ENCODE measurements at places on chromosomes 7 and 10. TPM values are rescaled to one million over a fixed set of nuclear protein-coding genes. Genes with fewer than 3 reads are reported as not detected.

DNA sequence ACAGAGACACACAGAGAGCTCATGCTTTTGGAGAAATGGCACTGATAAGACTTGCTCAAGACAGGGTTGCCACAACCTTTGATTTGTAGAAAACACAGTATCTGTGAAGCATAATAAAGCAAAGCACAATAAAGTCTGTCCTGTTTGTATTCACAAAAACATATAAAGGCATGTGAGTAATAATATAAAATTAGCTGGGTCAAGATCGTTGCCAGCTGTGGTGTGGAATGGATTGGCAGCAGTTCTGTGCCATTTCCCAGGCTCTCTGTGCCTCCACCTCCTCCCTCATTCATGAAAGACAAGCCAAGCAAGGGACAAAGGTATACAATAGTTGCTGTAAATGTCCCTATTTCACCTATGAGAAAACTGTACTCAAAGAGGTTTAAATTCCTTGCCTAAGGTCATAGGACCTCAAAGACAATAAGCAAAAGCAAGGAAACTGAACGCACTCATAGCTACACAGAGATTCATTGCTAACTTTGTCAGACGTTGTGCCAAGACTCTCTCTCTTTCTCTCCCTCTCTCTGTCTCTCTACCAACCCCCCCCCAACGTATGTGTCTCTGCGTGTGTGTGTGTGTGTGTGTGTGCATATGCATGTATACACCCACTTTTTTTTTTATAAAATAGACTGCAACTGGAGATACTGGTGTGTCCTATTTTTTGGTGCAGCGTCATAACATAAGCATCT is 31.8 kb downstream of the CHST3 start:
- DNase-seq: no peak

DNA sequence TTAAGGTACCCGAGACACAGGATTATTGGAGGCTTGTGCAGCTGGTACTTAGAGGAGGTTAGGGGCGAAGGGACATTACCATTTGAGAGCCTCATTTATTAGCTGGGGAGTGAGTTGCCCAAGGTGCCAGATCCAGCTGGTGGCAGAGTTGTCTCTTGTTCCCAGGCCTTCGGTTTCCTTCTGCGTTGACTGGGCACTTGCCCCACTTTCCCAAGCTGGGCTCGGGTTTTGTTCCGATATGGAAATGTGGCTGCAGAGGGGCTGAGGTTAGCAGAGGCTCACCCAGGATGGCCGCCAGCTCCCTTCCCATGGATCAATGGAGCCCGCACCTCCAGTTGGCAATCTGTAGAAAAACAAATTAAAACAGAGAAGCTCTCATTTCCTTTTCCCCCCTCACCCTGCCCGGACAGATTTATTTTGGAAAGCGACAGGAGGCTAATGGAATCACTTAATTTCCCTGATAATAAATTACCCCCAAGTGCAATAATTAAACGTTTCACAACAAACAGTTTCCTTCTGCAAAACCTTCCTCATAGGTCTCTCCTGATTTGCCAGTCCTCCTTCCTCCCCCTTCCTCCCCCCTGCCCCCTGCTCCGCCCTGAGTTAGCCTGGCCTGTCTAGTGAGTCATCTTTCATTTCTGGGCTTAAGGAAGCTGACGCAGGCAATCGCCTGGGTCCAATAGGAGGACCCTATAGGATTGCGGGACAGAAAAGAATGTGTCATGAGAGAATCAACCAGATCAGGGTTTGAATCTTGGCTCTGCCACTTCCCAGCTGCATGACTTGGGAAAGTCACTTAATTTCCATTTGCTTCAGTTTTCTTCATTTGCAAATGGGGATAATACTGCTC is 51.7 kb downstream of the ADRA2A start:
- peak; percentile 61 for DNase-seq

DAGLB gene
- 14.2 TPM for total RNA-seq

DNA sequence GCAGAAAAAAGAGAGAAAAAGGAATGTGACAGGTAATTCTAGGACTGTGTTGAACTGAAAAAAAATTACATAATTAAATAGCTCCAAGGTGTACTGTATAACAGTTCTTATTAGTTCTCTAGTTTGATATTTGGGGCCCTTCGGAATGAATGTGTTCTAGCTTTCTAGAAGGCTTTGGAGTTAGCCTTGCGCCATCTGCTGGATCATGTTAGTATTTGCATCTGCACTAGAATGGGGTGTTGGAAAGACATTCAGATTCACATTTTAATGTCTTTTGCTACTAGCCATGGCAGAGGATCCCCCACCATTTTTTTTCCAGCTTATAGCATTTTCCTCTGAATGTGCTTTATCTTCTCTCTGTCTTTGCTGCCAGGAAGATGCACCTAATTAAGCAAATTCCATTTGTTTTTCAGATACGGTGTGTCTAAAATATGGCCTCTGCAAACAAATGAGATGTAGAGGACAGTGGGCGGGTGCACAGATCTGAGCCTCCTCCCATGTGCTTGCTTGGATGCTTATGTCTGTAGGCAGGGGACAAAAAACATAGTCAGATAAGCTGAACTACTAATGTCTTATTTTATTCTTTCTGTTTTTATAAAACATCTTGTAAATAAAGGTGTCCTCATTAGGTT is 238.5 kb downstream of the PHF14 start:
- peak; percentile 73 for DNase-seq

DNA sequence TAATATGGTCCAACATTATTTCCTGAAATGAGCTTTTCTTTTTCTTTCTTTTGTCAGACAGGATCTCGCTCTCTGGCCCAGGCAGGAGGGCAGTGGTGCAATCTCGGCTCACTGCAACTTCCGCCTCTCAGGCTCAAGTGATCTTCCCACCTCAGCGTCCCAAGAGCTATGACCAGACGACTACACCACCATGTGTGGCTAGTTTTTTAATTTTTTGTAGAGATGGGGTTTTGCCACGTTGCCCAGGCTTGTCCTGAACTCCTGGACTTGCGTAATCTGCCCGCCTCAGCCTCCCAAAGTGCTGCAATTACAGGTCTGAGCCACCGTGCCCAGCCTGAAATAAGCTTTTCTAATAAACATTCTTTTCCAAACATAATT is 48.6 kb downstream of the CUL2 start:
- DNase-seq: no peak

GRCh38 chr10:110068780-110069179 is 61.0 kb downstream of the ADD3 start:
- DNase-seq: no peak

CRHR2 gene
- total RNA-seq: not detected

DNA sequence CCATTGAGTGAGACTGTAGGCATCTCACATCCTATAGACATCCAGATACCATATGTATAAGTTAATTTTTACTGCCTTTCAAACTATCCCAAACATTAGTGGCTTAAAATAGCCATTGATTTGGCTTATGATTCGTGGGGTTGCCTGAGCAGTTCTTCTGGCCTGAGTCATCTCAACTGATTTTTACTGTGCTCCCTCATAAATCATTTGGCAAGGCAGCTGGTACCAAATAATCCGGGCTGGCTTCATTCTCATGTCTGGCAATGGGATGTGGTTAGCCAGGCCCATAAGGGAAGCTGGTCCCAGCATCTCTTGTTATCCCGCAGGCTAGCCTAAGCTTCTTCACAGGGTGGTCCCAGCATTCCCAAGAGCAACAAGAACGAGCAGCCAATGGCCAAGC is 6.7 kb upstream of the LRGUK start:
- no peak for DNase-seq

SFRP5 gene
- total RNA-seq: not detected

DNA sequence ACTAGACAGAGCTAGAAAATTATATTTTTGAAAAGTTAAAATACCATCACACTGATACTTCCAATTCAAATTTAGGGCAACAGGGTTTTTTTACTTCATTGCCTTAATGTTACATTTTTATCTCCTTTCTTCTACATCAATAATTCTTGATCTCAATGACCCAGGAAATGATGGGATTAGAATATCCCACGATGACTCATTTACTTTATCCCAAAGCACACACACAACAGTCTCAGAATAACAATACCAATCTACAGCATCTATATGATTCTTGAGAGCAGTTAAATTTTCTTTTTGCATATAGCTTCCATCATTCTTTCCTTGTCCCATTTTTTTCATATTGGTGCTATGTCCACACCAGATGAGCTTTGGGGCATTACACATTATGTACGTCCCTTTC is 98.4 kb upstream of the EEPD1 start:
- DNase-seq: peak; percentile 21

- no peak for DNase-seq
These were observed 101.5 kb upstream of the GPR26 start for GRCh38 chr10:123564631-123565030.

GRCh38 chr7:28217143-28217542 is 36.5 kb upstream of the JAZF1 start:
- DNase-seq: no peak

ANXA8 gene
- total RNA-seq: not detected

DNA sequence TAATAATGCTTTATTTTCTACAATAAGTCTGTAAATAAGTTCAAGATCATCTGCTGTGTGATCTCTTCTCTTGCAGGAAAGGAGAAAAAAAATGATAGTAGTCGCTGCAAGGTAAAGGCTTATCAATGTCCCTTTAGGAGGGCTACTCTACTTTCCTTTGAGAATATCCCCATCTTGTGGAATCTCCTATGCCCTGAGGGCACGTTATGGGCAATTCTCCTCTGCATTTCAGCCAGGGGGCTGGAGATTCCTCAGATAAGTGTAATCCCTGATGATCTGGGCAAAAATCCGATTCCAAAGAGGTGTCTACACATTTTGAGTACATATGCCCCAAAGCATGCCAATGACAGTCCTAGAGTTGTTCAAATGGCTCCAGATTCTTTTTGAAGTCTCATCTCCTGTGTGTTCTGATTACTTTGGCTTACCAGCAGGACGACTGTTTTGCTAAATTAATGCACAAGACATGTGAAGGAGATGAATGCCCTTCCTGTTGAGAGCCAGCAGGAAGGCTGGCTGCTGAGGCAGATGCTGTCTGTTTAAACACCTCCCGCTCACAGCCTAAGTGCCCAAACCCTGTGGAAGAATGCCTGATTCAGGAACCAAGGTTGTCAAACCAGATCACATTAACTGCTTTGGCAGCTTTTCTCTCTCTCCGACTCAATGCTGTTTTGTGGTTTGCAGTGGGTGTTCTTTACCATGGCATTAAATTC is 171.2 kb upstream of the COL1A2 start:
- peak; percentile 67 for DNase-seq

DNA sequence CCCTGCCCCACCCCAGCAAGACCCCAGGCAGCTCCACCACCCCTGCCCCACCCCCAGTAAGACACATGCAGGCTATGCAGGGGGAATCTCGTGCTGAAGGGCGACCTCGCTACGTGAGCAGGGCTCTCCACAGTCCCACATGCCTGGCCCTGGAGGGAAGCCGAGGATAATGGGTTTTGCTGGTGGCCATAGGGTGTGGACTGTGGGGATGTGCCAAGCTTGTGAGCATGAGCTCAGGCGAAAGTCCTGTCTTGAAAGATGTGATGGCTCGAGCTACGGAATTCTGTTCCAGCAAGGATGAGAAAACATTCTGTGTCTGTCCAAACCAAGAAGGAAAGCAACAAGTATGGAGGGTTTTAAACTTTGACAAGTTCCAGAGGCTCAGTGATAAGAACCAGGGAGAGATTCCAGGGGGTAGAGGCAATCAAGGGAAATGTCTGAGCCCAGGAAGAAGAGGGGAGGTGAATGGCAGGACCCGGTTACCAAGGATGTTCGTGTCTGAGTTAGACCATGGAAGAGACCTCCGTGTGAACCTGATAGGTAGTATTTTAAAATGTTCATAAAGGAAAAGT is 63.1 kb downstream of the PYROXD2 start:
- DNase-seq: no peak

CNPY1 gene
- not detected for total RNA-seq

GRCh38 chr10:49144058-49144720 is 10.4 kb upstream of the FAM170B start:
- DNase-seq: no peak

ITPRIP gene
- 35.5 TPM for total RNA-seq

DNA sequence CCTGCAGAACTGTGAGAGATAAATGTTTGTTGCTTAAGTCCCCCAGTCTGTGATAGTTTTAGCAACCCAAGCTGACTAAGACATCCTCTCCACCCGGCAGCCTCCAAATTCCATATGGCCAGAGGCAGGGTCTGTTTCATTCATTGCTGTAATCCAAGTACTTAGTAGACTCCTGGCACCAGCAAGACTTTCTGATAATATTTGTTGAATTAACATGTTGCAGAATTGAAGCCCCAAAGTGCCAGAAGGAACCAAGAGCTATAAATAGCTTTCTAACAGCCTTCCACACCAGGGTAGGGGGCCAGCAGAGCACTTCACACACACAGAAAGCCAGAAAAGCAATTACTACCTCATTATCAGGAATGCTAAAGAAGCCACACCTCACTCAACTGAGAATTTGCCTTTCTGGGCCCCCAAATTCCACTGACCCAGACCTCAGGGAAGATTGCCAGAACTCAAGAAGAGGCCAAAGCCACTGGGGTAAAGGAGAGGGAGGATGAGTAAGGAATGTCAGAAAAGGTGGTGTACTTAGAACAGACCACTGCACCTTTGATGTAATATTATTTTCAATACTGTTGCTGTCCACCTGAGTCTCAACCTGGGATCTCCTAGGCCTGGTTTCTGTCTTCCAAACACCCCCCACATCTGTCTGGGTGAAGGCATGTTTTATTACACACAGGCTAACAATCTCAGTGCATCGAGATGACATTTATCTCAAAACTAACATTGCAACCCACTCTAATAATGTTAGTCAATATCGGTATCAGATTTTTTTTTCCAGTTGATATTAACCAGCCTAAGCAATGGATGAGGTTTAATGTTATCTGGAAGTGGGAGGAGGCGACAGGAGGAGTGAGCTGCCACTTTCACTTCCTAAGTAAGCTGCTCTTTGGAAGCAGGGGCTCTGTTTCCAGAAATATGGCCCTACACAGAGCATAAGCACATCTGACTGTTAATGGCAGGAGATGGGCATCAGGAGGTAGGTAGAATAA is 5.5 kb downstream of the NOD1 start:
- peak; percentile 50 for DNase-seq

UTF1 gene
- total RNA-seq: not detected

GRCh38 chr7:151008511-151009323 is 15.6 kb downstream of the ATG9B start:
- peak; percentile 76 for DNase-seq

GRCh38 chr7:12864470-12865046 is 177.1 kb downstream of the ARL4A start:
- no peak for DNase-seq

MALSU1 gene
- total RNA-seq: 58.5 TPM

SYT15B gene
- 0.87 TPM for total RNA-seq

SEMA3A gene
- 56.7 TPM for total RNA-seq

LGI1 gene
- total RNA-seq: not detected

CYTH3 gene
- 11.1 TPM for total RNA-seq

DNA sequence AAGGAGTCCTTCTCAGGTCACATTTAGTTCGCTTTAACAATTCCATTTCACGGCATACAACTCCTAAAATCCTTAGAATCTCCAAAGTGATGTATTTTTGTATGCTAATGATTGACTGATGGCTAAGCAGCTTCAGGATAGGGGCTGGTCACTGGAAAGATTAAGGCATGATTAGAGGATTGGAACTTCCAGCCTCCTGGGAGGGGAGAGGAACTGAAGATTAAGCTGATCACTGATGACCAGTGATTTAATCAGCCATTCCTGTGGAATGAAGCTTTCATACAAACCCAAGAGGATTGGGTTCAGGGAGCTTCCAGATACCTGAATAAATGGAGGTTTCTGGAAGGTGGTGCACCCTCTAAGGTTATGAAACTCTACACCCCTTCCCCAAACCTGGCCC is 123.9 kb upstream of the CDK13 start:
- DNase-seq: no peak

Data from lung microvascular endothelial cell (primary cell).